ENCODE measurements at places on chromosomes 12 and 14.

DNA sequence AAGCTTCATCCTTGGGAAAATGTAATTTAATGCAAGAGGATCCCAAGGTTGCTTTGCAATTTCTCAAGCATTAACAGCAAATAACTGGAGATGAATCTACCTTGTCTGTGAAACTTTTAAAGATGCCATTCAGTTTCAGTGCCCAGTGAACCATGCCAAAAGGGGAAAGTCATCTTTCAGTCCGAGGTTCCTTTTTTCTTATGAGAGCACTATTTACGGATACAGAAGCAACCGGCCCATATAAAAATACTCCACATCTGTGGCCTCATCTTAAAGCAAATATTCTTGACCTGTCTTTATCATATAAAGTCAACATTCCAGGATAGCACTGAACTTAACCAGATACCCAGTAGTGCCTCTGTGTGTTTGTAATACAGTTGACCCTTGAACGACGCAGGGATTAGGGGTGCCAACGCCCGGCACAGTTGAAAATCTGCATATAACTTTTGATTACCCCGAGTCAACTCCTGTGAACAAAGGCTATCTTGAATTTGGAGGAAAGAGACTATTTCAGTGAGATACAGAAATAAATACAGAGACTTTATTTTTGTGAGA lies 209.4 kb downstream of the PCNX1 start:
- DNase-seq, result no peak

DNA sequence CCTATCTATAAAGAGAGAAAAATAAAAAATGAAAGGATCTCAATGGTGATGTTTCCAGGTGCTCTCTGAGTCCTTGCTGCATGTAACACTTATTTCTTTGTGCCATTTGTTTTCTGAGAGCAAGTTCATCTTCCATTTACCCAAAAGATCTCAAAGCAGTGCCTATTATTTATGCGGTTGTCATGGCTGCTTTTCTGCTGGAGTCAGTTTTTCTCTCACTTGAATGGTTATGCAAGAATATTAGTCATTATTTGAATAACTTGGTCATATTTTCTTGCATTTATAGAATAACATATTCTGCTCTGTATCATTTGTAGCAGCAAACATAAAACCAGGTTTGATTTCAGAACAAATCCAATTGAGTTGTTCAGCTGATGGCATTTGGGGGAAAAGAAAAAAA lies 141.8 kb upstream of the G2E3 start:
- no peak for DNase-seq

DNA sequence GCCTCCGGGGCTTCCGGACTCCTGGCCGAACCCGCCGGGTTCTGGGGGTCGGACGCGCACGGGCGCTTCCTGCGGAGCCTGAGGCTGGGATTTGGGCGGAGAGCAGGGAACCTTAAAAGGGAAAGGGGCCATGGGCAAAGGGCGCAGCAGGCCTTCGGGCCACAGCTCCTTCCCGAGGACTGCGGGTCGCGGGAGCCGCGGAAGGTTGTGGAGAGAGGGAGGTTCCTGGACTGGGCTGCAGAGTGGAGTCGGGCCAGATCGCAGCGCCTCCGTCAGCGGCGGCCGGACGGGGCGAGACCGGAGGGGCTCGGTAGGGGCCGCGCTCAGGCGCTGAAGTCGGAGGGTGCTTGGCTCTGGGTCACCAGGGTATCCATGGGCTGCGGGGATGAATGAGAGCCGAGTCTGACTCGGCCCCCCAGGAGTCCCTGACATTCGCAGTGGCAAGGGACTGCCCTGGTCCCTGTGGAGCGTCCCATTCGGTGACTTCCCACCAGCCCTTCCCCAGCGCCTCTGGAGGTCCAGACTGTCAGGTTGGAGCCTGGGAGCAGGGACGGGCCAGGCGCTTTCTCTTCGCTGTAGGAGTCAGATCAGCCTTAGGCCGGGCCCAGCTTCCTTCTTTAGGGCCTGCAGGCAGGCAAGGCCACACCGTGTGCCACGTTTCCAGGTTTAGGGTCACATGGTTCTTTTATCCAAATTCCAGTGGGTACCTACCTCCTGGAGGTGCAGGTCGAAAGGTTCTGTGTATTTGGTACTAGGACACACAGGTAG lies 938 bp upstream of the SLC25A29 start:
- DNase-seq, result peak; percentile 20

GRCh38 chr12:96237465-96238077 lies 43.4 kb downstream of the ELK3 start:
- no peak for DNase-seq

- no peak for DNase-seq
Observed at GRCh38 chr12:14974633-14975032, 1.8 kb downstream of the PDE6H start.

DNA sequence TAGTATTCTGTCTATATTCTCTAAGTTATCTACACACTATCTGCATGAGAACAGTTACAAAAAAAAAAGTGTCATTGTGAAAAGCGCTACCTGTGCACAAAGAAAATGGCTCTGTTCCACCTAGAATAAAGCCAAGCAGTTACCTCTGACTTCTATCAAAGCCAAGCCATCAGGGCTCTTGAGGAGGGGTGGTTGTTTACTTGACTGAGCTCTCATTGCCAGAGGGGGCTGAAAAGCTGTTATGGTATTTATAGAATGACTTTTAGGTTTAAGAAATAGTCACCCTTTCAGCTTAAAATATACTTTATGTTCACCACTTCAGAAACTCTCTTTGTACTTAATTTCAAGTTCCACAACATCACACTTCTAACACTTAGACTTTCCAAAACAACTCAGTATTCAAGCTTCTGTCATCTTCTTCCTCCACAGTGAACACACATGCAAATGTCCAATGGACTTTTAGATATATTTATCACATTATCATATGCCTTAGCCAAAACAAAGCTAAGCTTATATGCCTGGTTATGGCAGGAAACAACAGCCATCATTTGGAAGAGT lies 7.5 kb downstream of the ITPR2 start:
- DNase-seq, result no peak

DNA sequence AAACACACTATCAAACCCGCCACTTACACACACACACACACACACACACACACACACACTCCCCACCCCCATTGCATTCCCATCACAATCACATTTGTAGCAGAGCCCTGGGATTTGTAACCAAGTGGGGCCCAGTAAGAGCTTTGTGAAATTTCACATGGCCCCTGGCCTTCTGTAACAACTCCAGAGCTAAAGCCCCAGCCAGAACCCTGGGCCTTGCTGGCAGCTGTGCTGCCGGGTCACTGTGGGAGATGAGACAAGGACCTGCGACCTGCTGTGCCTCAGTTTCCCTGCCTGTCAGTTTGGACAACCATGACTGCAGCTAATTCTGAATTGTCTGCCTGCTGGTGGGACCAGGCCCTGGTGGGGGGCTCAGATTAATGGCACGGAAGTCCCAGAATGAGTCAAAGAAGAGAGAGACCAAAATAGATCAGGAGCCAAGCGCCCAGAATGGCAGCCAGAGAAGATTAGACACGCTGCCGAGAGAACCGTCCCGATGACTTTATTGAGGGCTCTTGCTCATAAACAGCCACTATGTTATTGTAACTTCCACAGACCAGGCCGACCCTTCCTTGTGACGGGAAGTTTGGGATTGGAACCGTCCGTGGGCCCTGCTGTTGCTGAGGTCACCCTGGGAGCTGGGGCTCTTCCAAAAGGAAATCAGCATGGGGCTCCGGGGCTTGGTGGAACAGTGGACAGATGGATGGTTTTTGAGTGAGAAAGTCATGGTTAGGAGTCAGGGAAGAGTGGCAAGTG lies 123.1 kb downstream of the ZFP36L1 start:
- DNase-seq, result no peak

- no peak for DNase-seq
Observed at GRCh38 chr12:47636908-47637780, 68.7 kb downstream of the RPAP3 start.

- peak; percentile 14 for DNase-seq
Observed at GRCh38 chr14:95134304-95134933, 22.9 kb downstream of the DICER1 start.

DNA sequence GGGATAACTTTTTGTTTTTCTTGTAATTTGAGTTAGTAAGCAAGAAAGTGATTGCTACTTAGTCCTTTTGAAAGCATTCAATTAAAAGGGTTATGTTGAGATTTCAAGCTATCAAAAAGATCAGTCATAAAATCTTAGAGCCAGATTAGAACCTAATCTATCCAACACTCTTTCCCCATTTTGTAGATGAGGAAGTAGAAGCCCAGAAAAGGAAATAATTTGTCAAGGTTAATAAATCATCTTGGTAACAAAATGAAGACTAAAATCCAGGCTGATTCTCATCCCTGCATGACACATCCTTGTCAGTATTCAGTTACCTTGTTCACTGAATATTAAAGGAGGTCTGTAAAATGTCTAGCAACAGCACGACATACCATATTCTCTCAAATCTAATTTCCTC lies 26.5 kb downstream of the PPP1R13B start:
- no peak for DNase-seq

DNA sequence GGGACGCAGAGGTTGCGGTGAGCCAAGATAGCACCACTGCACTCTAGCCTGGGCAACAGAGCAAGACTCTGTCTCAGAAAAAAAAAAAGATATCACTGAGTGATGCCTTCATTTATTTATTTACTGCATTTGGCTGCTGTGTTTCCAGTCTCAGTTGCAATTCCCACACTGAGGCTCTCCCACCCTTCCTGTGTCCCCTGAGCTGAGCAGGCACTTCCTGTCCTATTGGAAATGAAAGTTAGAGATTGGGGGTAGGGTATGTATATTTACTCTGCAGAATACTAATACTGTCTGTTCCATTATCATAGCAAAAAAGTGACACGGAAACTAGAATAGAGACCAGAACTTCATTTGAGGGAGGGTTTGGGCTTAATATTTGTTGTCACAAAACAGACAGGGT lies 1.6 kb upstream of the RBMS2 start:
- DNase-seq, result no peak

DNA sequence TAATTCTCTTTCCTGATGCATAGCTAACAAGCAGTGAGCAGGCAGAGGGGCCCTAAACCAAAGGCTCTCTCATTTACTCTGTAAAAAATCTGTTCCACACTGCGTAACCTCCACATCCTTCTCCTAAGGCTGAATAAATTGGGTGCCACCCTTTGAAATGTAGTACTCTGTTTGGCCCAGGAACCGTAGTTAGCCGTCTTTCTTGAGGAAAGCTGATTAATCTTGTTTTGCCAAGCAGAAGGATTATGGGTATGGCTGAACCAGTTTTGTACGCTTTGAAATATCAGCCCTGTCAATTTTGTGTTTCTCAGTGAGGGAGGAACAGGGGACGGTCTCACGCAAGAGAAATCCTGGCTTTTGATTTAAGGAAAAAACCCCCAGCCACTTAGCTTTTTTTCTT lies 19.7 kb downstream of the EML1 start:
- DNase-seq, result no peak

DNA sequence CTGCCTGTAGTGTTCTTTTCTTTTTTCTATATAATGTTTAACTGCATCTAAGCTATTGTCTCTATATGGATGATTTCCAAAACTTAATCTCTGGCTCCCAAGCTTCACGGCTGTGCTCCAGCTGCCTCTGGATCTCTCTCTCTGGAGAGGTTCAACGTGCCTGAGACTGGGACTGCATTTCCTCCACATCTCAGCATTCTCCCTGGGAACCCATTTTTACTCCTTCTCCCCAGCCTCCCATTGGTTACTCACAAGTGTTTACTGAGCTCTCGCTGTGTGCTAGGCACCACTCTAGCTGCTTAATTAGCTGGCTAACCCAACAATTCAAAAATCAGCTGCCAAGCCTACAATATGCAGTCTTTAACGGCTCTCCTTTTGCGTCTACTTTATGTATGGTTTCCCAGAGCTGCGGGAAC lies 34.7 kb downstream of the FBXL14 start:
- DNase-seq, result no peak

- DNase-seq, result no peak
Observed at GRCh38 chr12:89742337-89743022, 33.8 kb upstream of the ATP2B1 start.

DNA sequence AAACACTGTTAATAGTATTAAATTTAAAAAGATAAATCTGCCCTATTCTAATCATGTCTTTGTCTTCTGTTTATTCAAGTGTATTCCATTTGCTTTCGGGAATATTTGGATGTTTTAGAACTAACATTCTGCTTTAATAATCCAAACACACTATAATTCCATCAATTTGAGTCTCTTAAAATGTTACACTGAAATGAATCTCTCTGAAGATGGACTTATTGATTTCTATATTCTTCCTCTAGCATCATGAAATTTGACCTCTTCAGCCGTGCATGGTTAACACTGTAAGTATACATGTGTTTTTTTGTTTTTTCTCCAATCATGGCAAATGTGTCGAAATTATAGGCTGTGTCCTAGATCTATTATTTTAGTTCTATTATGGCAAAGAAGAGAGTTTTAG lies 339.2 kb downstream of the ACSS3 start:
- no peak for DNase-seq

DNA sequence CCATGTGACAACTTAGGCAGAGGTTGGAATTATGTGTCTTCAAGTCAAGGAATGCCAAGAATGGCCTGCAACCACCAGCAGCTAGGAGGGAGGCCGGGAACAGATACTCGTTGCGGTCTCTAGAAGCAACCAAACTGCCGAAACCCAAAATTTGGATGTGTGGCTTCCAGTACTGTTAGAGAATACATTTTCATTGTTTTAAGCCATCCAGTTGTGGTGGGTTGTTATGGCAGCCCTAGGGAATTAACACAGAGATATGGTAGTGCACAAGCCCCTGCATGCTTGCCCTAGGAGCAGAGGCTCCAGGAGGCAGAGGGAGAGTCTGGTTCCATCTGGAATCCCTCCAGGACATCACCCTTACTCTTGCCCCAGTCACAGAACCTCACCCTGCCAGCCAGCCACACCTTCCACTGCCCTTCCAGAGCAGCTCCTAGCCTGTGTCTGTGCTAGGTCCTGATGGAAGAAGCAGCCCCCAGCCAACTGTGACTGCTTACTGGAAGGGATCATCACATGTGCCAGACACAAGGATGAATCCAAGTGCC lies 19.5 kb downstream of the PITPNM2 start:
- DNase-seq, result no peak

GRCh38 chr12:58710901-58711300 lies 209.4 kb downstream of the LRIG3 start:
- no peak for DNase-seq

DNA sequence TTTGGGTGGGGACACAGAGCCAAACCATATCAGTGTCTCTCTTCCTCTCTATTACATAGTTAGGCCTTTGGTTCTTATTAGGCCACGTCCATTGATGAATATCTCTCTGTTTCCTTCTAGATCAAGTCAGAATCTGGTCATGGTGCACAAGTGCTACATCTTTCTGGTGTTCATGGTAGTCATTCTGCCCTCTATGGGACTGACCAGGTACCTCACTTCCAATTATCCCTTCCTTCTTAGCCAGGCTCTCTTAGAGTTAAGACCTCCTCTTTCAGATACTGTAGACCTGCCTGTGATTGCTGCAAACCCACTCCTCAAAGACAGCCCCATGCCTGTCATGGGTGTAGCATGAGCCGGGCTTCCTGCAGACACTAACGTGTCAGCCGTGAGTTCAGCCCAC lies 25.2 kb downstream of the NGB start:
- no peak for DNase-seq

GRCh38 chr14:36738269-36738668 lies 76.6 kb downstream of the PAX9 start:
- DNase-seq, result no peak

GRCh38 chr14:55713486-55713885 lies 133.5 kb downstream of the KTN1 start:
- no peak for DNase-seq

GRCh38 chr12:13218641-13219040 lies 22.1 kb downstream of the EMP1 start:
- DNase-seq, result no peak

Measured in CD4-positive, alpha-beta T cell (primary cell).